ENCODE measurements at places on chromosomes 6 and 20.

- DNase-seq, result no peak
Measured at GRCh38 chr6:28010526-28010925, 53.5 kb downstream of the OR2B6 start.

DNA sequence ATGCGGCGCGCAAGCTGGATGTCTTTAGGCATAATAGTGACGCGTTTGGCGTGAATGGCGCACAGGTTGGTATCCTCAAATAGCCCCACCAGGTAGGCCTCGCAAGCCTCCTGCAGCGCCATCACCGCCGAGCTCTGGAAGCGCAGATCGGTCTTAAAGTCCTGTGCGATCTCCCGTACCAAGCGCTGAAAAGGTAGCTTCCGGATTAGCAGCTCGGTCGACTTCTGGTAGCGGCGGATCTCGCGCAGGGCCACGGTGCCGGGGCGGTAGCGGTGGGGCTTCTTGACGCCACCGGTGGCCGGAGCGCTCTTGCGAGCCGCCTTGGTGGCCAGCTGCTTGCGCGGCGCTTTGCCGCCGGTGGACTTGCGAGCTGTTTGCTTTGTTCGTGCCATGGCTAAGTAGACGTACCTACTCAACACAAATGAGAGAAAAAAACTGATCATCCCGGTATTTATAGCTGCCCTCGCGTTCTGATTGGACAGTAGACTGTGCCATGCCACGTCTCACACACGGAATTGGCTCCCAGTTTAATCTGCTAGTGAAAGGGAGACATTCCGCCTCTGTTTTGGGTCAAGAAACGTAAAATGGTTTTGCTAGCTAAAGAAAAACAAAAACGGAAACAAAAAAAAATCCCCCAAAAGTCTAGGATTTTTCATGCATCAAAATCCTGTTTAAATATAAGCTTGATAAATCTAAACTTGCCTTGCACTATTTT, 40.1 kb downstream of the OR2B2 start:
- peak; percentile 66 for DNase-seq

DNA sequence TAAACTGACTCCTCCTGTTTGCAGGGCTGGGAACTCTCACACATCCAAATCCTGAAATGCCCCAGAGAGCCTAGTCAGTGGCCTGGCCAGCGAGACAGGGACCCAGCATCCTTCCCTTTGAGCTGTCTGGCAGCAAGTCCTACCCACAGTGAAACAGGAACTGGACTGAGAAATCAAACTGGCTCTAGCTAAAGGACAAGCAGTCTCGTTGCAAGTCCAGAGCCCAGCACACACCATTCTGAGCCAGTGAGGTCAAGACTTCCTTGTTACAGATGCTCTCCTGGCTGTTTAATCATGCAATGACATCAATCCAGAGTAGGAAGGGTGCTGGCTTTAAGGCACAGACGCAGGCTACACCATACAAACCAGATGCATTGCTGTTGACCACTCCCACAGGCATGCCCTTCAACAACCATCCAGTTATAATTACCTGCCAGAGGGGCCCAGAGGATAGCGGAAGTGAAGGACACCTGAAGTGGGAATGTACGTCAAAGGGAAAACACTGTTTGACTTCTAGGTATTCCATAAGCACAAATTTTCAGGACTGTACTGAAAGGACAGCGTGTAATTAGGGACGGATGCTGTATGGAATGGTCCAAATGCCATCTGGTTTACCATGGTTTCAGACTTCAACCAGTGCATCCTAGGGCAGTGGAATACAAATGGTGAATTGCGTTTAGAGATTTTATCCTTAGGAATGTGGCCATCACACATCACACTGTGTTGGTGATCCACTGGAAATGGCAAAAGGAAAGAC, 114.4 kb downstream of the SLC23A2 start:
- no peak for DNase-seq

GRCh38 chr6:116847227-116847626, 18.3 kb upstream of the GPRC6A start:
- no peak for DNase-seq

DNA sequence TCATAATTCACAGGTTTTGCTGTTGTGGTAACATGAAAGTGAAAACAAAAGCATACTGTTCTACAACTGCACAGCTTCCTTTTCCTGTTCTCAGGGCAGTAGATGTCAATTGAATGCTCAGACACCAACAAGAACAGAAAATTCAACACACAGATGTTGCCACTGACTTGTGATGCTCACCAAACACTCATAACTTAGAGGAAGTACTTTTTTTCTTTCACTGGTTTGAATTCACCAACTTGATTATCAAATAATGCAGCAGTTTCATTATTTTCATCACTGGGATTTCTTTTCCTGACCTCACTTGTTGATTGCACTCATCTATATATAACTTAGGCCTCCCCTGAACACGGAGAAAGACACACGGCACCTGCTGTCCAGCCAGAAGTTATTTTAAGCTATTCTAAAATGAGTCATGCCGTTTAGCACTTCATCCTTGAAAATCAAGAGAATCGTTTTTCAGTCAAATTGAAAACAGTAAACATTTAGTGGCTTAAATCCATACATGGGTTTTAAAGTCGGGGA, 949 bp downstream of the TXLNB start:
- DNase-seq, result no peak

GRCh38 chr6:127606131-127606562, 29.2 kb downstream of the C6orf58 start:
- DNase-seq, result peak; percentile 14

GRCh38 chr20:34141293-34141692, 29.2 kb upstream of the EIF2S2 start:
- DNase-seq, result no peak

DNA sequence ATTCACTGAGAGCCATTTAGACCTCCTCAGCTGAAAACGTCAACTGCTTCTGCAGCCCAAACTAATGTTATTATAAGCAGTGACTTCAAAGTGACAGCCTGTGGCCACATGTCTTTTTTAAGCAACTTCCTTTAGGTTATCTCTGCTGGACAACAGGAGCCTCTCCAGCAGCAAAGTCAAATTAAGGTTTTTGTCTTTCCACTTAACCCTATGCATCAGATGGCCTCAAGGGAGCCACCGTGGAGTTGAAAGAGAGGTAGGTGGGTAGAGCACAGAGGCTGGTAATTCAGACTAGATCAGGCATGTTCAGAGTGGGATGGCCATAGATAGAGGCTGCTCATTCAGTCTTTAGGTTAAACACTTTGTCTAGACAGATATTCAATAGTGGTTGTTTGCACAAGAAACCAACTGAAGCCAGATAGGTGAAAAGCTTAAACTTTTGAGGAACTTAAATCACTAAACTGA, 300.6 kb upstream of the ECI2 start:
- DNase-seq, result no peak

GRCh38 chr6:106731144-106731842, 101.9 kb downstream of the QRSL1 start:
- DNase-seq, result no peak

- DNase-seq, result no peak
Measured at GRCh38 chr20:64048402-64049044, 916 bp downstream of the SOX18 start.
